SHP77 (cell line): ENCODE measurements at places on chromosomes 4 and X.

- no peak for DNase-seq
These were observed at the start of gene SLC10A4 for GRCh38 chr4:48483006-48483776. SLC10A4 (plus strand) TSS chr4:48483343; CDS start chr4:48483562, 219 bp downstream.

DNA sequence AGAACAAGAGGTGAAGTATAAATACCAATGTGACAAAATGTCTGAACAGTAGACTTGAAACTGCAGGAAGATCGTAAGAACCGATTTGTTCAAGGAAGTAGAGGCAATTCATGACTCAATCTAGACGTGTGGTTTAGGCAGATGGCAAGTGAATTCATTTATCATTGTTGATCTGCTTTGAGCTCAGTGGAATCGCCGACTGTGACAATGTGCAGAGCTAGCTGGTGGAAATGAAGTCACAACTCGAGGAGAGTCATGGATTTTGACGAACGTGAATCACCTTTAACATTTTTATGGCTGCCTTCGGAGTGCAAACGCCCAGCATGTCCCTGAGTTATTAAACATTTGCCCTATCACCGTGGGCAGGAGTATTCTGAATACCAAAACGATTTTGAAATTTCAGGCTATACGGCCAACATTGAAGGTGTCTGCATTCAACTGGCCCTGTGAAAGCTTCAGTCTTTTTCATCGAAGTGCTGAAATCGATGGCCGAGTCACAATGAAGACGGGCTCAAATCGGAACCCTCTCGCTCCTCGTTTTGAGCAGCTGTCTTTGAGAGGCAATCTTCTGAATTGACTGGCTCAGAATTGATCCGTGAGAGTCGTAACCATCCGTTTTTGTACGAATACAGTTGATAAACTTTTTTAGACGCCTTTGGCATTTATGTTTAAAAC is 689 bp upstream of the OGT start:
- DNase-seq = no peak

- no peak for DNase-seq
These were observed 136.1 kb downstream of the SNCA start for GRCh38 chr4:89700766-89701423.

DNA sequence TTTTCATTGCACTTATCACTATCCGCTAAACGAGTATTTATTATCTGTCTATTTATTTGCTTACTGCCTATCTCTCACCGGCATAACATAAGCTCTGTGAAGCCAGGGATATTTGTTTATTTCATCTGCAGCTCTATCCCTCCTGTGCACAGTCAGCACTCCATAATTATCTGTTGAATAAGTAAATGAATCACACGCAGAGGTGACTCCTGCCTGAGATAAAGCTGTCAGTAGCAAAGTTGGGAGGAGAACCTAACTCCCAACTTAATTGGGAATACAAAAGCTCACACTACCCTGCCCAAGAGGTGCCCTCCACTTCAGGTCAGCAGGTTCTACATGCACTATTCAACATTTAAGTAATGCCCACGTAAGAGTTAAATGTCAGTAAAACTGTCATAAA is 85.7 kb downstream of the CORIN start:
- no peak for DNase-seq

- DNase-seq = no peak
These were observed 129.1 kb upstream of the PITX2 start for GRCh38 chr4:110751986-110752385.

DNA sequence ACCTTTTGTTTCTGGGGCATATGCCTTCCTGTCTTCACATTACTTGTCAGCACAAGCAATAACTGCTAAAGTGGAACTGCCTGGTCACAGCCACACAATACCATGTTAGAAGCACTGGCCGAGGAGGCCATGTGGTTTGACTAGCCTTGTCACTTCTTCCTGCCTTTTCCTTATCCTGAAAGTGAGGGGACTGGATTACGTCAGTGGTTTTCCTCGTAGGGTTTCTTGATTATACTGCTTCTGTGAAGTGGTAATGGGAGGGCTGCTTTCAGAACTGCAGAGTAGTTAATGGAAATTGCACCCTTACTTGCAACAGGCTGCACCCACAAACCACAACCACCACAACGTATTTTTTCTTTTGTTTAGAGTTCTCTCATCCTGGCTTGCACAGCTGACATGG is 26.6 kb downstream of the ZRSR2 start:
- no peak for DNase-seq

GRCh38 chr4:1491328-1492141 is 85.3 kb upstream of the NKX1-1 start:
- DNase-seq = no peak

DNA sequence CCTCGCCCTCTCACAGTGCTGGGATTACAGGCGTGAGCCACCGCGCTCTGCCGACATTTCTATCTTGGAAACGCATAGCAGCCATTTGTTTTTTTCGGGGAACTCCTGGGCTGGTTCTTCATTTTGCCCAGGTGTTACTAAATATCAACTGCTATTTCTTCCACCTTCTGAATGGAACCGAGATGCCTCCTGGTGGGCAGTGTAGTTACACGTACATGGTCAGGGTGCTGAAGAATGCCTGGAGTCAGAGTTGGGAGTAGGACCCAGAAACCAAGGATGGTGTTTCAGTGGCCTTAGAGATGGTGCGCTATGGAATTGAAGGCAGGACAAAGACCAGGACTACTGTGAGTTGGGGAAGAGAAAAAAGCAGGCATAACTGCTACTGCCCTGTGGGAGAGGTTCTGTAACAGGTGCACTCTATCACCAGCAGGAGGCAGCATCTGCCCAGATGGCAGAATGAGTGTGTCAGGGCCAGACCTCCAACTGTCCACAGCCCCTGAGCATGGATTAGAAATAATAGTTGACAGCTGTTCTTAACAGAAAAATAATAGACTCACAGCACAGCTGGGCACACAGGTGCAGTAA is 81.7 kb downstream of the ZC4H2 start:
- DNase-seq = peak; percentile 24

DNA sequence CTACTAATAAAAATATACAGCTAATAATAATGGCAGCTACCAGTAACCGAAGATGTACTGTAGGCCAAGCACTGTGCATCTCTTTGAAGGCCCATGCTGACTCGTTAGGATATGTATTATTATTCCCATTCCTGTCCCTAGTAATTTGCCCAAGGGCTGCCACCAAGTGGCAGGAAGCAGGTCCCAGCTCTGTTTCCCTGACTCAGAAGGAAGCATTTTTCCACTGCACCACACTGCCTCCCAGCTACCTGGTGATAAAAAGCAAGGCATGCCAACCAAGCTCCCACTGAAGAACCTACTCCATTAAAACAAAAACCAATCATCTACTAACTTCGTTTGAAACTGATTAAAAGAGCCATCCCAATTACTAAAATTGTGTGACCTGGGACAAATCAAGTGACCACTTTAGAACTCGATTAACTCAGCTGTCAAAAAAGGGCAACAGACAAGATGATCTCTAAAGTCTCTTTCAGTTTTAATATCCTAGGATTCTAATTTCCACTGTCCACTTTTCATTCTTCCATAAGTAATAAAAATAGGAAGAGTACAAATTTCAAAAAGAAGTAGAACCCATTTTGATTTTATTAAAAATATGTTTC is 24.3 kb upstream of the PGM2 start:
- peak; percentile 56 for DNase-seq

GRCh38 chr4:95018785-95019184 is 261.0 kb downstream of the BMPR1B start:
- DNase-seq = no peak

- no peak for DNase-seq
These were observed 2.0 kb downstream of the MID1IP1 start for GRCh38 chrX:38803243-38803587.

DNA sequence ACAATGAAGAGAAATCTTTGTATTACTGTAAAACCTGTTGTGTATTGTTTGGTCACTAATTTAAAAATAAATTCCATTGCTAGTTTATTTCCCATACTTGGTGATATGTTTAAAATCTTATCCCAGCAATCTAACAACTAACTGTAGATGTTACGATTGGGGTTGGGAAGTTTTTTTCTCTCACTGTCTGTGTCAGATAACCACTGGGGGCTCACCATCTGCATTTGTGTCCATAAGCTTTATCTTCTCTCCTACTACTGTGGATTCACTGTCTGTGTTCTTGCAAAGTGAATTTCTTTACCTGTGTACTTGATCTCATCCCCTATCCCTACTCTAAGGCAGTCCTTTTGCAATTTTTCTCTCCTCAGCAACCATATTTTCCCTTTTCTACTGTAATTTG is 81.3 kb downstream of the STIM2 start:
- no peak for DNase-seq

DNA sequence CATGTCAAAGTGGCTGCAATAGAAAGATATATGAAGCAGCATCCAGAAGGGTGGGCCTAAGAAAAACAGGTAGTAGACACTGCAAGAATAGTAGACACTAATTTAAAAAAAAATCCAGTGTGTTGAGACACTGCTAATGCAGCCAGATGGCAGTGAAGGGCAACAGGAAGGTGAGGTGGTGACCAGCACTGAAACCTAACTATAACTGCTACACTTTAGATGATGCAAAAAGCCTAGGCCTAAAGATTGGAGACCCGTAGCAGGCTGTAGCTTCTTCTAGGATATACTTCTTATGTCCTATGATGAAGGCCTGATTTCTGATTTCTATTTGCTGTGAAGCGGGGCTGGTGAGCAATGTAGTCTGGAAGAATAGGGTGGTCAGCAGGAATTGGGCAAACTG is 38.7 kb upstream of the SH3KBP1 start:
- DNase-seq = no peak

- DNase-seq = no peak
These were observed 378.4 kb upstream of the PCDH7 start for GRCh38 chr4:30341731-30342130.

DNA sequence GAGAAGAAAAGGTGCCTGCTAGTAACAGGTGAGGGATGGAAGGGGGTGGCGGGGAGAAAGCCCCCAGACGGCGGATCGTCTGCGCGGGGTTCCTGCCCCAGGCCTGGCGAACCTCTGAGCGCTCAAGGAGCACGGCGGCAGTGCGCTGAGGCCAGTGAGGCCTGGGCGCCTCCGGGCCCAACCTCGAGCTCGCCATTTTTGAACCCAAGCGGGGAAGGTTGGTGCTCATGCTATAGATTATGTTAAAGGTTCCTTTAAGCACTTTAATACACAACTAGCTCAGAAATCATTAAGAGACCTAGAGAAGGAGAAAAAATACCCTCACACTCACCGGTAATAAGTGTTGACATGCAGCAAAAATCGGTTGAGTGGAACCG is 7.9 kb downstream of the PITX2 start:
- DNase-seq = no peak

- DNase-seq = no peak
These were observed 158.3 kb downstream of the CPE start for GRCh38 chr4:165537028-165537648.

GRCh38 chrX:71606536-71607216 is 11.6 kb downstream of the CXCR3 start:
- no peak for DNase-seq

GRCh38 chr4:170465429-170465828 is 375.7 kb upstream of the AADAT start:
- DNase-seq = no peak

DNA sequence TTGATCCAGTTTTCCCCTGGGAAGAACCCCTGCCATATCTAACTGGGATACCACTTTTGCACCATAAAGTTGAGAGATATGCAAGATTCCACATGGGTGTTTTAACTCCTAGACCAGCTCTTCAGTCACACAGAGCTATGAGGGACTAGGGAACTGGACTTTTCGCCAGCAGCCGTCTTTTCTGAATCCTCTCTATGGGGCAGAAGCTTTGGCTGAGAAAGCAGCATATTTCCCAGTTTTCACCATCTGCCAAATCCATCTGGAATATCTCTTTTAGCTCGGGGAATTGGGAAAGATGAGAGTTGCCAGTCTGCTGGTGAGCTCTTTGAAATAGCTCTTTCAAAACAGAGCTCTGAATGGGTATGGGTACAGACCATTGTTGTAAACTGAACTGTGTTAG is 20.9 kb downstream of the APOOL start:
- no peak for DNase-seq

DNA sequence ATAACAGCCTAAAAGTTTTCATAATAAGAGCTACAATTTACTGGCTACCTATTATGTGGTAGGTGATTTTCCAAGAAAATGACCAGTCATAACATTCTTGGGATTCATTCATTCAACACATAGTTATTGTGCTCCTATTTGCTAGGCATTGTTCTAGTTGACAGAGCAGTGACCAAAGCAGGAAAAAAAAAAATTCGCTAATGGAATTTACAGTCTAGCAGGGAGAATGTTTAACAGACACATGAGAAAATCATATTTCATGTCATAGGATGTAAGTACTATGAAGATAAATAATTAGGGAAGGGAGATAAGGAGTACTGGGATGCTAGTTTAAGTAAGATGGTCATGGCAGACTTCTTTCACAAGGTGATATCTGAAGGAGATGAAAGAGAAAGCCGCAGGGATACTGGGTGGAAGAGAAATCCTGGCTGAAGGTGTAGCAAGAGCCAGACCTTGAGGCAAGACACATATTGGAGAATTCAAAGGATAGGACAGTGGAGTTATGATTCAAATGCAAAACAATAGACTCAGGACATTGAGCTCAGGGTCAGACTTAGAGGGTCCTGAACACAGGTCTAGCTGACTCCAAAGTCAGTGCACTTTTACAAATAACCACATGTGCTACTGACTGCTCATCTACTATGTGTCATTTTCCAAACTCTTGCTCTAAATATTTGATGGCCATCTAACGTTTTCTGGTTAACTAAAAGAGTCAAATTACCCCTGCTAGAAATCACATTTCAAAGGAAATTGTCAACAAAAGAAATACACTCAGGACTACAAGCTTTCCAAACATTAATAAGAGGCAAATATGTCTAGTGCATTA is 20.4 kb downstream of the SPCS3 start:
- DNase-seq = no peak

DNA sequence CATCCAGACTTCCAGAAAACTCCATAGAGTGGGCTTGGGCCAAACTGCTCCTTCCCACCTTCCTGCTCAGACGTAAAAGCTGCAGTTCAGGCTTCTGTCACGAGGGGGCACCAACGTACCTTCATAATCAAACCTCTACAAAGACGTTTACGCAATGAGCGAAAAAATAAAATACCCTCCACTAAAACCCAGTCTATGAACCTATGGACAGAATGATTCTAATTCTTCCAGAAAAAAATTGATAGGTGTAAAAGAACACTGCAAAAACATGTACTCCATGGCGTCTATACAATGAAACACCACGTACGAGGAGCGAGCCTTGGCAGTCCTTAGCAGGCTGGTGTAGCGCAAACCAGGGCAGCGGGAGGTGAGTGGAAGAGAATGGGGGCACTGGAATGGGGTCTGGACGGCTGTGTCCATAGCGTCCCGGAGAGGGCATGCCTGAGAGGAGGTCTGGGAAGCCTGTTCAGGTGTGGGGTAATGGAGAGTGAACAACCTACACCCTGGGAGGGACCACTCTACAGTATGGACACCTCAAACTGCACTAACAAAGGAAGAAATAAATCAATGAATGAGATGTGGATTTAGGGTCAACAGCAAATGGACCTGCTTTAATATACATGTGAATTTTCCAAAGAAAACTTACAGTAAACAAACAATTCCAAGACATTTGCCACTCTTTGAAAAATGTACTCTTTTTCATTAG is 14.4 kb upstream of the RAB40A start:
- peak; percentile 18 for DNase-seq

DNA sequence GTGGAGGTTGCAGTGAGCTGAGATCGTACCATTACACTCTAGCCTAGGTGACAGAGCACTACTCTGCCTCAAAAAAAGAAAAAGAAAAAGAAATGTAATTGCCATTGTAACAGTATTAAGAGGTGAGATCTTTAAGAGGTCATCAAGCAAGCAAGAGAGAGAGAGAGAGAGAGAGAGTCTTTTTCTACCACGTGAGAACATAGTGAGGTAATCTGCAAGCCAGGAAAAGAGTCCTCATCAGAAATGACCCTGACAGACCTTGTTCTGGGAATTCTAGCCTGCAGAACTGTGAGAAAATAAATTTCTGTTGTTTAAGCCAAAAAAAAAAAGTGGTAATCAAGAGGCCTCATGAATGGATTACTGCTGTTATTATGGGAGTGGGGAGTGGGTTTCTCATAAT is 14.9 kb downstream of the GPKOW start:
- DNase-seq = no peak
